ENCODE measurements at places on chromosomes 1 and 21. TPM values are rescaled to one million over a fixed set of nuclear protein-coding genes. Genes with fewer than 3 reads are reported as not detected.

GRCh38 chr21:37899146-37899545 lies 17.1 kb downstream of the KCNJ6 start:
- no peaks in the 10 kb centered on the region for H3K4me1 ChIP-seq
- DNase-seq, result no peak
- H3K36me3 ChIP-seq, result no peaks in the 10 kb centered on the region
- no peaks in the 10 kb centered on the region for H3K27me3 ChIP-seq
- H3K4me3 ChIP-seq, result no peak overlapping the region

DNA sequence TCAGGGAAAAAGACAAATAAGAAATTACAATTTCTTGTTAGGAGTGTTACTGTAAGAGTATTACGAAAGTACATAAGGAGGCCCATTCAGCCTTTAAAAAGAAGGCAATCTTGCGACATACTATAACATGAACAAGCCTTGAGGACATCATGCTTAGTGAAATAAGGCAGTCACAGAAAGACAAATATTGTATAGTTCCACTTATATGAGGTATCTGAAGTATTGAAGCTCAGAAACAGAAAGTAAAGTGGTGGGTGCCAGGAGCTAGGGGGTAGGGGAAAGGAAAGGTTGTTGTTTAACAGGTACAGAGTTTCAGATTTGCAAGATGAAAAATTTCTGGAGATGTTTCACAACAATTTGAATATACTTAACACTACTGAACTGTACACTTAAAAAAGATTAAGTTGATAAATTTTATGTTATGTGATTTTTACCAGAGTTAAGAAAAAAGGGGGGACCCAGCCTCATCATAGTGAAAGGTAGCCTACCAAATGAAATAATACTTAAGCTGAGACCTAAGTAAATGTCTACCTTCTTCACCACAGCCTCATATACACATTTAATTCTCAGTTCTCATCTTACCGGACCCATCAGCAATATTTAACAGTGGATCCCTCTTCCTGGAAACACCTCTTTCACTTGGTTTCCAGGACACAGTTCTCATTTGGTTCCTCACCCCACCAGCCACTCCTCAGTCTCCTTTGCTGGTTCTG lies 19.5 kb downstream of the USP24 start:
- H3K4me1 ChIP-seq, result no peaks in the 10 kb centered on the region
- no peaks in the 10 kb centered on the region for H3K27me3 ChIP-seq
- H3K27ac ChIP-seq, result no peak overlapping the region
- no peaks in the 10 kb centered on the region for H3K36me3 ChIP-seq
- H3K4me3 ChIP-seq, result no peak overlapping the region
- no peak for DNase-seq

- H3K4me3 ChIP-seq, result no peak overlapping the region
- DNase-seq, result no peak
- H3K27ac ChIP-seq, result no peak overlapping the region
- peaks cover 34% of the 10 kb centered on the region for H3K36me3 ChIP-seq
Observed at GRCh38 chr1:26468911-26469310, 3.3 kb upstream of the HMGN2 start.

- H3K36me3 ChIP-seq, result no peaks in the 10 kb centered on the region
- H3K4me3 ChIP-seq, result no peak overlapping the region
- H3K27me3 ChIP-seq, result no peaks in the 10 kb centered on the region
- H3K27ac ChIP-seq, result no peak overlapping the region
Observed at GRCh38 chr1:183175631-183176030, 10.4 kb upstream of the LAMC2 start.

FCRL5 gene
- total RNA-seq, result 0.37 TPM

DNA sequence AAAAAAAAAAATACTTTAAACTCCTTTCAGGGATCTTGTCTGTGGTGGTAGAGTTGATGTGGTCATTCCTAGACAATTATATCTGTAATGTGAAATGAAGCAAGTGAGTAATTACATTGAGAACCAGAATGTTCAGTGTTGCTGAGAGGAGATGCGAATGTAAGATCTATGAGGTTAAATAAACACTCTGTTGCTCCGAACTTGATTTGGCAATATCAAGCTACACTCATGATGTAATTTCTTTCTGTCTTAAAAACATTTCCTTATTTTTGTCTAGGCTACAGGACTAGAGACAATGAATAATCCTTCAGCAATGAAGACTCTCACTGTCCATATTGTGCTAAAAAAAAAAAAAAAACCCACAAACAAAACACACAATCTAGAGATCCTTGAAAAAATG lies 63.1 kb upstream of the IGSF5 start:
- H3K27me3 ChIP-seq, result no peaks in the 10 kb centered on the region
- no peaks in the 10 kb centered on the region for H3K4me1 ChIP-seq
- no peak overlapping the region for H3K4me3 ChIP-seq
- H3K27ac ChIP-seq, result no peak overlapping the region
- no peaks in the 10 kb centered on the region for H3K36me3 ChIP-seq
- DNase-seq, result no peak

PGLYRP4 gene
- not detected for total RNA-seq

ECM1 gene
- 8.1 TPM for total RNA-seq

- no peak overlapping the region for H3K4me3 ChIP-seq
- no peak for DNase-seq
- no peak overlapping the region for H3K27ac ChIP-seq
- H3K4me1 ChIP-seq, result peaks cover 16% of the 10 kb centered on the region
- no peaks in the 10 kb centered on the region for H3K27me3 ChIP-seq
Observed at GRCh38 chr1:94922761-94923331, 4.1 kb downstream of the CNN3 start.

DNA sequence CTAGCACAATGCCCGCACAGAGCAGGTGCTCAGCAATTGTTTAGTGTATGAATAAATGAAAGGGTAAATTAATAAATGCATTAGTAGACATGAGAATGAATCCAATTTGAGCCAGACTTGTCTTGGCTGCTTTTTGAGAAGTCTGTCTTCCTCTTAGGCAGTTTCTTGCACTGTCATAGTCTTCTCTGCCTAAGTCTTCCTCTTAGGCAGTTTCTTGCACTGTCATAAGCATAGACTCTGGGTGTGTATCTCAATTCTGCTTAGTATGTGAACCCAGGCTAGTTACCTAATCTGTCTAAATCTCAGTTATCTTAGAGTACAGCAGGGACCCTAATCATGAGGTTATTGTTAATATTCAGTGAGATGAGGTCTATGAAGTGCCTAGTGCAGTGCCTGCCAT lies 27.2 kb downstream of the NHLH2 start:
- DNase-seq, result no peak
- no peaks in the 10 kb centered on the region for H3K36me3 ChIP-seq
- no peaks in the 10 kb centered on the region for H3K4me1 ChIP-seq

SIPA1L2 gene
- 18.5 TPM for total RNA-seq

- no peaks in the 10 kb centered on the region for H3K36me3 ChIP-seq
- H3K27ac ChIP-seq, result no peak overlapping the region
- no peaks in the 10 kb centered on the region for H3K27me3 ChIP-seq
- DNase-seq, result no peak
- H3K4me1 ChIP-seq, result peaks cover 14% of the 10 kb centered on the region
Observed at GRCh38 chr1:29249951-29250581, 13.7 kb downstream of the PTPRU start.

- H3K27ac ChIP-seq, result no peak overlapping the region
- no peak overlapping the region for H3K4me3 ChIP-seq
- no peaks in the 10 kb centered on the region for H3K36me3 ChIP-seq
Observed at GRCh38 chr1:49183489-49183888, 406.8 kb upstream of the BEND5 start.

OR2L2 gene
- total RNA-seq, result not detected
